ENCODE measurements at places on chromosomes 13 and 19.

GRCh38 chr19:57078802-57079201 is 41.0 kb upstream of the USP29 start:
- DNase-seq: no peak

GRCh38 chr13:41563984-41564365 is 106.6 kb downstream of the RGCC start:
- no peak for DNase-seq

GRCh38 chr13:45538382-45538781 is 73.6 kb downstream of the COG3 start:
- DNase-seq: no peak

DNA sequence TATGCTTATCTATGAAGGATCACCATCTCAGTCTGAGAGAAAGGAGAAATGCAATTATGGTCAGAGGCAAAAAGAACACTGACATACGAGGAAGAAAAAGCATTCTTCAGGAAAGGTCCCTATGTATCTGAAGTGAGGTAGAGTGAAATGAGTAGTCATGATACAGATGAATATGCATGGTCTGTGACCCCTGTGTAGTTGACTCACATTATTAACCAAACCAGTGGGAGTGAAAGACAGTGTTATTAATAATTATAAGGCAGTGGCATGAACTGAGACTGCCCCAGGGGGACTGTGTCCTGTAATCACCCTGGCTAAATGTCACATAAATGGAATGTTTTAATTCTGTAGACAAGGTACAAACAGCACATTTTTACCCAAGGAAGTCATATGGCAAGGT is 1320.2 kb upstream of the PCDH9 start:
- no peak for DNase-seq

- no peak for DNase-seq
Observed at GRCh38 chr13:98370806-98371515, 193.9 kb upstream of the RNF113B start.
